SK-N-SH (cell line): ENCODE measurements at places on chromosomes 12 and 14.

DNA sequence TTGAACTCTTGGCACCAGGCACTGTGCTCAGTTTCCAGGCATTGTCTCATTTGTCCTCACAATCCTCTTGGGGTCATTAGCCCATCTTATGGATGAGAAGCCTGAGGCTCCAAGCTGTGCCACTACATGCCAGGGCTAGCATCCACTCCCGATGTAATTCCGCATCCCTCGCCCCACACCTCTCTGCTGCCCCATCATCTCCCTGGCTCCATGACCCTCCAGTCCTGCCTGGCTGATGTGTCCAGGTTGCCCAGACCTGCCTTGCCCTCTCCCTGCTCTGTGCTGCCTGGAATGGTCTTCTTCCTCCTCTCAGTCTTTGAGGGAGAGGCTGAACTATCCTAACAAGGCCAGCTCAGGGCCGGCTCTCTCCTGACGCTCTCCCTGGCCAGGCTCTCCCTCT, 27.5 kb downstream of the PIGH start:
- H3K27me3 ChIP-seq = no peaks in the 10 kb centered on the region
- no peaks in the 10 kb centered on the region for H3K4me1 ChIP-seq
- no peak overlapping the region for H3K4me3 ChIP-seq
- DNase-seq = no peak

DNA sequence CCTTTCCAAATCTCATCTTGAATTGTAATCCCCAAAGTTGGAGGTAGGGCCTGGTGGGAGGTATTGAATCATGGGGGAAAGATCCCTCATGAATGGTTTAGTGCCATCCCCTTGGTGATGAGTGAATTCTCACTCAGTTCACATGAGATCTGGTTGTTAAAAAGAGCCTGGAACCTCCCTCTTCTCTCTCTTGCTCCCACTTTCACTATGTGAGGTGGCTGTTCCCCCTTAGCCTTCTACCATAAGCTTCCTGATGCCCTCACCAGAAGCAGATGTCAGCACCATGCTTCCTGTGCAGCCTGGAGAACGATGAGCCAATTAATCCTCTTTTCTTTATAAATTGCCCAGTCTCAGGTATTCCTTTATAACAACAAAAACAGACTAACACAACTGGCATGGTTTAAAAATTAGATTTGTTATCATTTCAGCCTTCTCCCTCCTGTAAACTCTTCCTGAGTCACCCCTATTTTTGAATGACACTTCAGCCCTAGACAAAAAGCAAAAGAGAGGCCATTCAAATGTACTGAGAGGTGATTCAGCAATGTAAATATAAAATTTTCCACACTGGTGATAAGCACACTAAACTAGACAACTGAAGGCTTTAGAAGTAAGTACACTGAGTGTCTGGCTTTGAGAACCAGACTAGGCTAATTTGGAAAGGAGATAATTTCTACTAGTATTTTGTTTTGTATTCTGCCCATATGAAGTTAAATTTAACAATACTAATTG, 212.1 kb upstream of the ABCD2 start:
- DNase-seq = no peak
- no peaks in the 10 kb centered on the region for H3K27me3 ChIP-seq
- no peak overlapping the region for H3K27ac ChIP-seq
- H3K4me3 ChIP-seq = no peak overlapping the region
- H3K4me1 ChIP-seq = no peaks in the 10 kb centered on the region
- no peaks in the 10 kb centered on the region for H3K36me3 ChIP-seq

- DNase-seq = no peak
- H3K36me3 ChIP-seq = no peaks in the 10 kb centered on the region
- H3K27ac ChIP-seq = no peak overlapping the region
- no peak overlapping the region for H3K4me3 ChIP-seq
Measured at GRCh38 chr14:98325761-98326160, 946.2 kb downstream of the BCL11B start.

- H3K36me3 ChIP-seq = no peaks in the 10 kb centered on the region
- no peak overlapping the region for H3K27ac ChIP-seq
- H3K4me3 ChIP-seq = no peak overlapping the region
- no peaks in the 10 kb centered on the region for H3K4me1 ChIP-seq
- H3K27me3 ChIP-seq = peaks cover 29% of the 10 kb centered on the region; the same call in 1 of the 2 replicates
Measured at GRCh38 chr12:4584281-4584680, 22.3 kb downstream of the DYRK4 start.

GRCh38 chr14:95458906-95459305, 57.5 kb downstream of the SYNE3 start:
- no peak overlapping the region for H3K4me3 ChIP-seq
- no peaks in the 10 kb centered on the region for H3K36me3 ChIP-seq
- H3K4me1 ChIP-seq = peaks cover 11% of the 10 kb centered on the region; the same call in 1 of the 2 replicates
- no peak overlapping the region for H3K27ac ChIP-seq

- H3K27ac ChIP-seq = no peak overlapping the region
- no peaks in the 10 kb centered on the region for H3K36me3 ChIP-seq
Measured at GRCh38 chr12:127308148-127308547, 958.8 kb upstream of the TMEM132C start.

- no peak overlapping the region for H3K27ac ChIP-seq
- no peaks in the 10 kb centered on the region for H3K4me1 ChIP-seq
- no peak for DNase-seq
- H3K36me3 ChIP-seq = no peaks in the 10 kb centered on the region
- H3K4me3 ChIP-seq = no peak overlapping the region
- H3K27me3 ChIP-seq = no peaks in the 10 kb centered on the region
Measured at GRCh38 chr14:66111891-66112290, 374.3 kb upstream of the CCDC196 start.

DNA sequence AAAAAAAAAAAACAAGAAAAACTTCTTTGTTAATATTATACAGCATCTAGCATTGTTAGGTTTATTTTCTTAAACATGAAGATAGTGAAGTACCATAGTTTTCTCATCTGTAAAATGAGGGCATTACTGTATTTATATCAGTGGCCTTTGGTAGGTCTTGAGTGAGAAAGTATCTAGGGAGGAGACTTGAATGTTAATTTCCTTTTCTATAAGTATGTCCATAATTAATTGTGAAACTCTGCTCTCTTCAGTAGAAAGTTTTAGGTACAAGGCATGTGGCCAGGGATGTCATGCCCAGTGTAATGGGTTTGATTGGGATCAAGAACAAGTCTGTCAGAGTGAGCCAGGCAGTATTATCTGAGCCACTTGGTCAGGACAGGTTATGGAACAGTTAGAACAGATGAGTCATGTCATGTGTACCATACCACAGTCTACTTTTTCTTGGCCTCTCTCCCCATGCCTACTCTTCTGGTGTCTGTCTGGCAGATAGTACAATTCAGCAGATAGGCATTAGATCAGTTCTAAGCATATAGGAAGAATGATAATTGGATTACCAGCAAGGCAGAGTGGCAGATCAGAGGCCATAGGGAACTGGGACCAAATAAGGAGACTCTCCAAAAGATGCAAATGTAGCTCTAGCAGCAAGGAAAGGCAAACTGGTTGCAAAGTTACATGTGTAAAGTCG, 30.4 kb downstream of the FBXO34 start:
- H3K36me3 ChIP-seq = peaks cover 10% of the 10 kb centered on the region
- peaks cover 20% of the 10 kb centered on the region; the same call in 1 of the 2 replicates for H3K4me1 ChIP-seq
- H3K27me3 ChIP-seq = no peaks in the 10 kb centered on the region
- no peak overlapping the region for H3K27ac ChIP-seq
- H3K4me3 ChIP-seq = no peak overlapping the region

DNA sequence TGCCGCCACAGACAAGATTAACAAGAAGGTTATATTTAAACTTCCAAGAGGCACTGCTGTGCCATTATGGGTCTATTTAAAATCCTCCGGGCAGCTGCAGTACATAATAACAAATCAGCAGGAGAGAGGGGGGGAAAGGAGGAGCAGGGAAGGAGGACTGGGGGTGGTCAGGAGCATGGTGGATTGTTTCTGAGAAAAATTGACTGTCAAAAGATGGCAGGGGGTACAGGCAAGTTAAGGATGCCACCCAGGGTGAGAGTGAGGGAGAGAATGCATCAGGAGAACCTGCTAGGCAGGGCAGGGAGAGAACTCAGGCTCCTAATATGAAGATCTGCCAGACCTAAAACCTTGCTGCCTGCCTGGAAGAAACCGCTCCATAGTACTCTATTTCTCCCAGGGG, 181.8 kb downstream of the GRIN2B start:
- no peak for DNase-seq
- H3K27ac ChIP-seq = no peak overlapping the region
- no peaks in the 10 kb centered on the region for H3K36me3 ChIP-seq
- no peaks in the 10 kb centered on the region for H3K27me3 ChIP-seq
- H3K4me1 ChIP-seq = no peaks in the 10 kb centered on the region

DNA sequence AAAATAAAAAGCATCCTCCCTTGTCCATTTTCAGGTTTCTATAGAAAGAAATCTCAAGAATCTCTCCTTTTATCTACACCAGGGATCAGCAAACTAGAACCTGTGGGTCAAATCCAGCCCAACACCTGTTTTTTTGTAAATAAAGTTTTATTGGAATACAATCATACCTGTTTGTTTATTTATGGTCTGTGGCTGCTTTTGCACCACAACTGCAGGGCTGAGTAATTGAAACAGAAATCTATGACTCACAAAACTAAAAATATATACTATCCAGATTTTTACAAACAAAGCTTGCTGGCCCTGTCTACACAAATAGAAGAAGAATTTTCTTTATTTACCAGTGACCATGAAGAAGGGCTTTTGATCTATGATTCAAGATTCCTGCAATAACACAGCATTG, 95.1 kb upstream of the COCH start:
- H3K27me3 ChIP-seq = no peaks in the 10 kb centered on the region; the same call in 1 of the 2 replicates
- no peak overlapping the region for H3K4me3 ChIP-seq
- no peaks in the 10 kb centered on the region for H3K4me1 ChIP-seq
- no peak overlapping the region for H3K27ac ChIP-seq

GRCh38 chr12:52514471-52515318, 5.5 kb downstream of the KRT5 start:
- DNase-seq = no peak
- no peaks in the 10 kb centered on the region for H3K4me1 ChIP-seq
- no peaks in the 10 kb centered on the region for H3K36me3 ChIP-seq
- H3K27ac ChIP-seq = no peak overlapping the region
- H3K27me3 ChIP-seq = peaks cover 24% of the 10 kb centered on the region; the same call in 1 of the 2 replicates
- H3K4me3 ChIP-seq = no peak overlapping the region

- no peak overlapping the region for H3K4me3 ChIP-seq
- H3K4me1 ChIP-seq = no peaks in the 10 kb centered on the region; the same call in 1 of the 2 replicates
- H3K27me3 ChIP-seq = no peaks in the 10 kb centered on the region
Measured at GRCh38 chr14:95698287-95698686, 12.1 kb downstream of the TCL1B start.

DNA sequence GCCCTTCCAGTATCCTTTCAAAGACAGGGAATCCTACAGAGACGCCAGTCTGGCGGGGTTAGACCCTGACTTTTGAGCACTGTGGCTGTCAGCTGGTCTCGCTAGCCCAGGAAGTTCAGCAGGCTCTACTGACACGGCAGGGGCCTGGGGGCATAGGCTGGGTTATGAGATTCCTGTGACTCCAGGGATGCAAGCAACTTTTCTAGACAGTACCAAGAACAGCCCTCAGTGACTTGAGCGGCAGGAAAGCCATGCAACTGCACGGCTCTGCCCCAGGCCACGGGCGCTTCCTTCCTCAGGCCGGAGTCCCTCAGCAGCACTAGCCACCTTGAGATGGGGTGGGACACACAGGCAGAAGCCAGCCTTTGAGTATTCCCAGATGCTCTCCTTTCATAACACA, 5.1 kb upstream of the SIVA1 start:
- no peaks in the 10 kb centered on the region for H3K4me1 ChIP-seq
- DNase-seq = no peak
- no peaks in the 10 kb centered on the region for H3K27me3 ChIP-seq
- no peak overlapping the region for H3K27ac ChIP-seq
- peaks cover 5% of the 10 kb centered on the region; the same call in 1 of the 2 replicates for H3K36me3 ChIP-seq

DNA sequence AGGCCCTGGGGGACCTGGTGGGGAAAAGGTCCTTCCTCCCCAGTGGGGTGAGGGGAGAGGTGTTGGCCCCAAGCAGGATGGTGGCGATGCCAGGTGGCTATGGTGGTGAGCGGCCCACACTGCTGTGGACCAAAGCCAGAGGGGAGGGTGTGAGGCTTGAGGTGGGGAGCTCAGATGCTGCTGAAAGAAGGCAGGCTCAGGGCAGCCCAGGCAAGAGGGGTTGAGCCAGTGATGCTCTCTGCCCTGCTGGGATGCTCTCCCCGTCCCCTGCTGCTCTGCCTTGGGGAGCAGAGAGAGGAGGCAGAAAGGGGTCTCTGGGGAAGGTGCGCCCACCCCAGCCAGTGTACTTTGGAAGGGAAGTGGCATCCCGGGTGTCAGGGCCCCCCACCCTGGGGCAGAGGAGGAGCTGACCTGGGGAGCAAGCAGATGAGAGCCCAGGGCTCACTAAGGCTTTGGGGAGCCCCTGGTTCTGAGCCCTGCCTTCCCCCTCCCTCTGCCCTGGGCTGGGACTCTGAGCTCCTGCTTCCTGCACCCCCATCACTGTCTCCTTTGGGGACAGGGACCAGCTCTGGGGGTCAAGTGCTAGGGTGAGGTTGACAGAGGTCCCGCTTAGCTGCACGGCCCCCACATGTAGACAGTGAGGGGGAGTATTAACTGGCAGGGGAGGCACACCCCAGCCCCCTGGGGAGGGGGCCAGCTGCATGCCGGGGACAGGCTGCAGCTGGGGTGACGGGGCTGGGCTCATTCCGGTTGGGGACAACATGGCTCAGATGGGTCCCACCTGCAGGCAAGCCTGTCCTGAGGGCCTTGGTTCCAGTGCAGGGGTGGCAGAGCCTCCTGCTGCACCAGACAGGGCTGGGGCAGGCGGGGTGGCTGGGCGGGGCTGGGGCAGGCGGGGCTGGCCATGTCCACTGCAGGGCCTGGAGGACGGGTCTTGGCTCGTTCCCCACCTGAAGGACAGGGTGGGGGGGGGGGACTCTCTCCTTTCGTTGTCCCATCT, 124.4 kb downstream of the KIF26A start:
- H3K36me3 ChIP-seq = no peaks in the 10 kb centered on the region
- H3K4me3 ChIP-seq = no peak overlapping the region
- H3K4me1 ChIP-seq = no peaks in the 10 kb centered on the region
- H3K27me3 ChIP-seq = no peaks in the 10 kb centered on the region
- no peak for DNase-seq
- H3K27ac ChIP-seq = no peak overlapping the region

DNA sequence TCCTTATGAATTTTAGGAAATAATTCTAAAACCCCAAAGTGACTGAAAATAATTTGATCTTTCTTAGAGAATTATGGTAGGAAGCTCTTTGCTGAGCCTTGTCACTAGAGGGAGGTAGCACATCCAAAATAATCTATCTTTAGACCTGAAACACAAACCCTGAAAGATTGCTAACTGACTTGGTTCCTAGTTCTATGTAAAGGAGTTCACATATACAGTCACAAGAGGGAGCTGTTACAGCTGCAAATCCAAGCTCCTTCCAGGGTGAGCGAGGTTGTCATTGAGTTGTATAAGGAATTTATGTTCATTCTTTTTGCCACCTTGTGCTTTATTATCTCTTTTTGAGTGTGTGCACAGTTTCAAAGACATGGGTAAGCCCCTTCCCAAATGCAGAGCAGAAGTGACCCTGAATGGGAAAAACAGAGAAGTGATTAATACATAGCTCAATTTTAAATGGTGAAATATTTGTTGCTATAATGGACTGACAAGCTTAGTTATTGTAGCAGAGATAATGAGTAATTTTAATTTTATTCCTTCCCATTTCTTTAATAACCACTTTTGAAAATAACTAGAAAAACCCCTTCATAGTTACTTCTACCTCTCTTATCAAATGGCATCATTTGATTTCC, 387.9 kb downstream of the DAD1 start:
- no peak for DNase-seq
- H3K36me3 ChIP-seq = no peaks in the 10 kb centered on the region
- H3K27me3 ChIP-seq = no peaks in the 10 kb centered on the region
- H3K27ac ChIP-seq = no peak overlapping the region
